Heart left ventricle (tissue), 16 donors: ENCODE measurements at places on chromosomes 6 and 20. TPM values are rescaled to one million over a fixed set of nuclear protein-coding genes. Genes with fewer than 3 reads are reported as not detected.

Gene PNLDC1
- polyA plus RNA-seq = 0.04 TPM

Gene EYA2
- polyA plus RNA-seq = 0.35 TPM

Gene BPIFA1
- not detected for polyA plus RNA-seq

Gene ZSCAN23
- 0.93 TPM for polyA plus RNA-seq
